ENCODE measurements at places on chromosomes 12 and 14. TPM values are rescaled to one million over a fixed set of nuclear protein-coding genes. Genes with fewer than 3 reads are reported as not detected.

Gene KRT86
- not detected for polyA plus RNA-seq

GRCh38 chr14:51774209-51774608, 86.2 kb upstream of the GNG2 start:
- no peak for DNase-seq

- DNase-seq: no peak
These were observed 183.3 kb downstream of the SSPN start for GRCh38 chr12:26378711-26379110.

- DNase-seq: no peak
These were observed 61.9 kb upstream of the CMKLR1 start for GRCh38 chr12:108400900-108401480.

Gene GABARAPL1
- polyA plus RNA-seq: 4.5 TPM

- DNase-seq: no peak
These were observed 163.4 kb downstream of the SRGAP1 start for GRCh38 chr12:64007853-64008252.

- no peak for DNase-seq
These were observed 17.7 kb downstream of the SLC25A29 start for GRCh38 chr14:100288382-100289185.

DNA sequence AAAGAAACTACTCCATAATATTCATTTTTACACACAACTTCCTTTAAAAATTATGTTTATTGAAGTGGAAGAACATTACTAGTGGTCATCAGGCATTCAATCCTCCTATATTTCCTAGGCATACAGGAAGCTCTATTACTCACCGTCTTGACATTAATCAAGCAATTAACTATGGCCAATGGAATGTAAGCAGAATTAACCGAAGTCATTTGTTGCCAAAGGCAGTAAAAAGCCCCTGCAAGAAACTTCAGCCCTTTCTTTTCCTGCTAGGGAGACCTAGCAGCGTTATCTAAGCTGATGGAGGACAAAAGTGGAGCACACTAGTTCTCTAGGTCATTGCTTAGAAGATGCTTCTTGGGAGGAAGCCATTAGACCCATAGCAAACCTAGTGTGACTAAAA, 399.6 kb downstream of the KCNH5 start:
- DNase-seq: no peak

DNA sequence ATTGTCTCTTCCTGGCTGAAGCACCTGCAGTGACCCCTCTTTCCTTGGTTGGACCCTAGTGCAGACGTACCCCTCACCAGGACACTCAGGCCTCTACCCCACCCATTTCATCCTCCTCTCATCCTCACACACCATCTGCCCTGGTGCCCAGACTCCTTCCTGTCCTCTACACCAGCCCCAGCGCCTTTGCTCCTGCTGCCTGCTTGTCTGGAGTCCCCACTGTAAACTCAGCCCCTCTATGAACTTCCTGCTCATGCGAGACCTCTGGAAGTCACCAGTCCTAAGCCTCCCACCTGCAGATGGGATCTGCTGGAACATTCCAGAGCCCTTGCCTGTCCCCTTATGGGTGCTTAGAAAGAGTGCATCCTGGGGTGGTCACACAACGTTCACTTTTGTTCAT, 242.5 kb downstream of the ADGRD1 start:
- DNase-seq: no peak

Data from B cell (primary cell).